Activated CD4-positive, alpha-beta T cell treated with anti-CD3 and anti-CD28 coated beads, Interleukin-2, amount 50 U/mL, for 24 hours (primary cell): ENCODE measurements at places on chromosomes 1 and 21.

DNA sequence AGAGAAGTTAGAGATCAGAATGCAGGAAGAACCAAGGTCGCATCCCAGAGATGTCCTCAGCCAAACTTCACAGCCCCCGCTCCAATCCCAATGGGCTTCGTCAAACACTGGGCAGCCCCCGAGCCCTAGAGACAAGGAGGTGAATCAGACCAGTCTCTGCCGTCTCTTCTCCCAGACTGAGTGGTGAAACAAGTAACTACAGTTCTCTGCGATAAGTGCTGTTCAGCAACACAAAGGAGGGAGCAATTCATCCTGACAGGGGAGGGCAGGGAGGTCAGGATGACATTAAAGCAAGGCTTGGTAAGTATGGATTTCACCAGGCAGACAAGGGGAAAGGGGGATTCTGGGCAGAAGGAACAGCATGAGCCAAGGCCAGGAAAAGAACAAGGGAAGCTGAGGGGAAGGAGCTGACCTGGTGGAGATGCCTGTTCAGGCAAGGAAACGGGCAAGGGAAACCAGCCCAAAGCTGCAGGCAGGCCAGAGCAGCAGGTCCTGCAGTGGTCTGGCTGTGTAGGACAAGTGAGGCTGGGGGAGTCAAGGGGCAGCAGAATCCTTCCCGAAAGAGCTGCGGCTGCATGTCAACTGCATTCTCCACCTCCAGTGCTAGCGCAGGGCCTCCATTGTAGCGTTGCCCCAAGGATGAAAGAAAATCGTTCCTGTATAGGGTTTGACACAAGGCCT lies 13.6 kb upstream of the ERI3 start:
- no peak for DNase-seq

- no peak for DNase-seq
Measured at GRCh38 chr1:153362187-153362775, 4.6 kb downstream of the S100A9 start.

DNA sequence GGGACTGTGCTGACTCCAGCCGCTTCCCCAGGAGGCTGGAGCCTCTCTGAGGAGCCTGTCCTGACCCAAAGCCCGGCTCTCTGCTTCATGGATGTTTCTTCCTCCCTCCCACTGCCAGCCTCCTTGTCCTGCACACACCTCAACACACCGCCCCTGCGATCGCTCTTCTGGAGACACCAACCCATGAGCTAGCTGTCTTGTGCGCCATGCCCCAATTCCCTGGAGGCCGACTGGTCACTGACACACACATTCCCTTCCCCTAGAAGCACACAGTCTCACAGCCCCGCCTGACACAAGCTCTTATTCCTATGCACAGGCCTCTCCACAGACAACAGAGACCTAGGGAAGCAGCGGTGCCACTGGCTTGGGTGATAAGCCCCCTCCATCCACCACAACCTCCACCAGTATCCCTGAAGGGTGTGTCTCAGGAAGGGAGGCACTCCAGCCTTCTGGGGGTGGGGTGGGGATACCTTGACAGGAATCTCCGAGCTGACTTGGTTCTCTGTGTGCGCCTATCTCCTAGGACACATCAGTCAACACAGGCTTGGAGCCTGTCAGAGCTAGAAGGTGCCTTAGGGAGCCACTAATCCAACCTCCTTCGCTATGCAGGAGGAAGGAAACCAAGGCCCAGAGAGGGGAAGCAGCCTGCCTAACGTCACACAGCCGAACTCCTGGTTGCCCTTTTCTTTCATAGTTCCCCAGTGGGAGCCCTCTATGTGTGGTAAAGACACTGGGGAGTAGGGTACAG lies 31.1 kb downstream of the AHDC1 start:
- DNase-seq, result no peak

- no peak for DNase-seq
Measured at GRCh38 chr1:228096416-228097332, 6.5 kb downstream of the C1orf35 start.

DNA sequence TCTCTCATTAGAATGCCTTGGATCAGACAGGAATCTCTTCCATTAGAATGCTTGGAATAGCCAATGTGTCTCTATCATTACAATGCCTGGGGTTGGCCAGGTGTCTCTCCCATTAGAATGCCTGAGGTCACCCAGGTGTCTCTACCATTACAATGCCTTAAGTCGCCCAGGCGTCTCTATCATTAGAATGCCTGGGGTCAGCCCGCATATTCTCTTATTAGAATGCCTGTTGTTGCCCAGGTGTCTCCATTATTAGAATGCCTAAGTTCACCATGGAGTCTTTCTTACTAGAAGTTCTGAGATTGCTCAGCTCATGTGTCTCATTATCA lies 60.2 kb downstream of the RNF187 start:
- no peak for DNase-seq

GRCh38 chr1:40664791-40665190 lies 691 bp downstream of the RIMS3 start:
- DNase-seq, result no peak

DNA sequence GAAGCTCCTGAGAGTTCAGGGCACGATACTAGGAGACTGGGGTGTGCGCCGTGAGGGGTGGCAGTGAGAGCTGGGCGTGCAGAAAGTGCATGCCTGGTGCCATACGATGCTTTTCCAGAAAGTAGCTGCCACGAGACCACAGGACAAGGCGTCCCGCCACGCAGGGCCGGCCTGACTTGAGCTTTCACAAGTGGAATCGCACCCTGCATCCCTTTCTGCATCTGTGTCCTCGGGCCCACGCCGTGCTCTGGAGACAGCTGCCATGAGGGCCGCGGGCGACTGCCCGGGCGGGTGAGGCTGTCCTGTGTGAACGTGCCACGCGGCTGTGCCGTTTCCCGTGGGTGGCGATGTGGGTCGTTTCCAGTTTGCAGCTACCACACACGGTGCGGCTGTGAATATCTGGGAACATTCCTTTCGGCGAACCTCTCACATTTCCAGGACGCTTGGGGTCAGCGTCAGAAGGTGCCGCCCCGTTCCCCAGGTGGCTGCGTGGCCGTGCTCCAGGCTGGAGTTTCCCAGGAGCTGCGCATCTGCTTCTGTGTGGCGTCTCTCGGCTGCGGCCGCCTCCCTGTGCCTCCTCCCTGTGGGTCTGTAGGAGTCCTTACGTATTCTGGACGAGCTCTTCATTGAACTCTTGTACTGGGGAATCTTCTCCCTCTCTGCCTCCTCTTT lies 1.0 kb upstream of the PERM1 start:
- no peak for DNase-seq
